WERI-Rb-1 (cell line): ENCODE measurements at places on chromosomes 2 and 18.

DNA sequence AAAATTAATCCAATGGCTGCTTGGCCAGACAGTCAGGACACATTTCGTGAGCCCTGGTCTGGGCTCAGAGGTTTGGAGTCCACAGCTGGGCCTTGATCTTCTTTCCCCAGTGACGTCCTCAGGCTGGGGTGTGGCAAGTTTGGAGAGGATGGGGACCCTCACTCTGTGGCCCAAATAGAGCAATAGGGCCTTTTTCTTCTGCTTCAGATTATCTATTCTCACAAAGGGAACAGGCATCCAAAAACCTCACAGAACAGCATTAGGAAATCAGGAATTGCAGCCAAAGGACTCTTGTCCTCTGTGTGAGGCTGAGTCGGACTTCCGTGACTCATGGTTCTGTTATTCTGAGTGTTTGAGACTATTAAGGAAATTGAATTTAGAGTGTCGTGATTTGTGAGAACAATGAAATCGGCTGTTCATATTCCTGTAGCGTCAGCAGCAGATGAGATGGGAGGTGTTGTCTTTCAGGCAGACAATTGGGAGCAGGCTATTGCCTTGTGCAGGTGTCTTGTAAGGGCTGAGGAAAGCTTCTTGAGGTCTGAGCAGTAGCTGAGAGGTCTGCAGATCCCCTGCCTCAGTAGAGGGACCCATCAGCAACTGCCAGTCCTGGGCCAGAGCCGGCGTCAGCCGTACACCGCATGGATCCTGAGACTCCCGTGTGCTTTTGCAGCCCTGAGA is 113.8 kb downstream of the SH3RF3 start:
- DNase-seq, result no peak

DNA sequence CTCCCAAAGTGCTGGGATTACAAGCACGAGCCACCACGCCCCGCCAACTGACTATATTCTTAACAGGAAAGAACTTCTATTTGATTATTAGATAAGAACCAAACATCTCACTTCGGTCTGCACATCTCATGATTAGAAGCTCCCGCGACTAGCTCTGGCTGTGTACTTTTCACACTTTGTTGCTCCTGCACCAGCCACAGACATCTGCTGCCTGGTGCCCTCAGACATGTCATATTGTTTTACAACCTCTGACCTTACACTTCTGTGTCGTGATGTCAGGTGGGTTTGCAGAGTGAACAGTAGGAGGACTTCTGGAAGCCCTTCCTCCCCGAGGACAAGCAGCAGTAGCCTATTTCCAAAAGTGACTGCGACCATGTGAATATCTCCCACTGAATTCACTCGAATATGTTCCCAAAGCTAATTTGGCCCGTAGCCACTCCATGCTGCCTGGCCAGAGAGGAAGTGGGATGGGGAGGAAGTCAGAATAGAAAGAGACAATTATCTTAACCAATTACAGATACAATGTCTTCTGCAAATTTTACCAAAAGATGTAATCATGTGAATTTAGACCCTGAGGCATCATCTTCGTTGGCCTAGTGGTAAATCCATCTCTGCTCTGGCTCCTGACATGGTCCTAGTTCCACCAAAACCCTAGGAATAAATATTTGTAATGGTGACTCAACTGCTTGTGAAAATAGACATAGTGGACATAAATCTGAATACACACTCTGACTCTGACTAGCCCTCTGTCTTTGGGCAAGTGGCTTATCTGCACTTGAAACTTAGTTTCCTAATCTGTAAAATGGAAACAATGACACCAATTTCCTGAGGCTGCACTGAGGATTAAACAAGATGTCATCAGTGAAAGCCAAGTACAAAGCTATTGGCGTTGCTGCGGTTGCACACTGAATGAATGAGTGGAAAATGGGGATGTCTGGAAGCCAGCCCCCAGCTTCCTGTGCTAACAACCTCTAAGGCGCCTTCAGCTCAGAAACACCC is 406.1 kb downstream of the LRATD1 start:
- DNase-seq, result no peak

DNA sequence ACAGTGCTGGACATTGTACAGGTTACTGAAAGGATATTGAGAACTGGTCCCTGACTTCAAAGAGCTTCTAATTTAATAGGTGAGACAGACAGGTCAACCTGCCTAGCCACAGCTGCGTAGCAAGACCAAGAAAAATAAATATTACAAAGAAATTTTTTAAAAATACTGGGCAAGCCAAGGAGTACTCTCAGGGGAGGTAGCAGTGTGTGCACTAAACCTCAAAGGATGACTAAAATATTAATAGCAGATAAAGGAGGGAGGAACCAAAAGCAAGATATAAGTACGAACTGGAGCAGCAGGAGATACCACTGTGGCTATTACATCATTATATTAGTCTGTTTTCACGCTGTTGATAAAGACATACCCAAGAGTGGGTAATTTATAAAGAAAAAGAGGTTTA is 14.9 kb downstream of the SCG2 start:
- no peak for DNase-seq

- no peak for DNase-seq
Measured at GRCh38 chr2:8158711-8159110, 523.1 kb upstream of the ID2 start.

GRCh38 chr18:77251730-77252050 is 2.0 kb downstream of the GALR1 start:
- DNase-seq, result no peak

DNA sequence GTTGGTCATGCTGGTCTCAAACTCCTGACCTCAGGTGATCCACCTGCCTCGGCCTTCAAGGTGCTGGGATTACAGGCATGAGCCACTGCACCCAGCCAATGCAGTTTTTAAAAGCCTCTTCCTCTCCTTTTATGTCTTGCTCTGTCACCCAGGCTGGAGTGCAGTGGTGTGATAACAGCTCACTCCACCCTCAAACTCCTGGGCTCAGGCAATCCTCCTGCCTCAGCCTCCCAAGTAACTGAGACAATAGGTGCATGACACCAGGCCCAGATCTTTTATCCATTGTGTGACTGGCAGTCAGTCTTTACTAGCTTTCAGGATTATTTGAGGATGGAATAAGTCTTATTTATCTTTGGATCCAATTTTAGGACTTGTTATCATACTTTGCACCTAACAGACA is 13.2 kb downstream of the KCTD18 start:
- DNase-seq, result no peak

DNA sequence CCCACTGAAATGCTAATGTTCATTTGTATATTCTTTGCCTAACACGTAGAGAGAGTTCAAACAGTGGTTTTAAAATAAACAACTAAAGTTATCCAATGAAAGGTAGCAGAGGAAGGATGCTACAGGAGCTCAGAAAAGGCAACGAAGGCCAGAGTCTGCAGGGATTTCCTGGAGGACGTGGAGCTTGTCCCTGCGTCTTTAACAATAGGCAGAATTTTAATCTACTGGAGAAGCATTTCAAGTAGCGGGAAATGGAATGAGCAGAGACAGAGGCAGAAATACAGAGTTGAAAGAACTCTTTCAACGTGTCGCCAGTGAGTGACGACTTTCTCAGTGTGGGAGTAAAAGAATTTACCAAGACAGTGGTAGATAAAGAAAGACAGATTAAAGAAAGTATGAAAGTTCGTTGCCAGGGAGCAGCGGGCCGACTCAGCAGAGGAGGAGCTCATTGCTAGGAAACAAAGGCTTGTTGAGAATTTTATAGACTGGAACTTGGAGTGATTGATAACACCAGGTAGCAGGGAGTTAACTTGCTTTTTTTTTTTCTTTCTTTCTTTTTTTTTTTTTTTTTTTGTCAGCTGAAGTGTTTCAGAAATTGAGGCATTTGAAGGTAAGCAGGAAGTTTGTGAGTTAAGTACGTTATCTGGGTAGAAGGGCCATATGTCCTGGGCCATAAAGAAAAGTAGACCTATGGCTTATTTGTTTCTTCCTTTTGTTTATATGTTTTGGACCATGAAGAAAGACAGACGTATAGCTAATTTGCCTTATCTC is 625 bp upstream of the NBAS start:
- peak; percentile 41 for DNase-seq

DNA sequence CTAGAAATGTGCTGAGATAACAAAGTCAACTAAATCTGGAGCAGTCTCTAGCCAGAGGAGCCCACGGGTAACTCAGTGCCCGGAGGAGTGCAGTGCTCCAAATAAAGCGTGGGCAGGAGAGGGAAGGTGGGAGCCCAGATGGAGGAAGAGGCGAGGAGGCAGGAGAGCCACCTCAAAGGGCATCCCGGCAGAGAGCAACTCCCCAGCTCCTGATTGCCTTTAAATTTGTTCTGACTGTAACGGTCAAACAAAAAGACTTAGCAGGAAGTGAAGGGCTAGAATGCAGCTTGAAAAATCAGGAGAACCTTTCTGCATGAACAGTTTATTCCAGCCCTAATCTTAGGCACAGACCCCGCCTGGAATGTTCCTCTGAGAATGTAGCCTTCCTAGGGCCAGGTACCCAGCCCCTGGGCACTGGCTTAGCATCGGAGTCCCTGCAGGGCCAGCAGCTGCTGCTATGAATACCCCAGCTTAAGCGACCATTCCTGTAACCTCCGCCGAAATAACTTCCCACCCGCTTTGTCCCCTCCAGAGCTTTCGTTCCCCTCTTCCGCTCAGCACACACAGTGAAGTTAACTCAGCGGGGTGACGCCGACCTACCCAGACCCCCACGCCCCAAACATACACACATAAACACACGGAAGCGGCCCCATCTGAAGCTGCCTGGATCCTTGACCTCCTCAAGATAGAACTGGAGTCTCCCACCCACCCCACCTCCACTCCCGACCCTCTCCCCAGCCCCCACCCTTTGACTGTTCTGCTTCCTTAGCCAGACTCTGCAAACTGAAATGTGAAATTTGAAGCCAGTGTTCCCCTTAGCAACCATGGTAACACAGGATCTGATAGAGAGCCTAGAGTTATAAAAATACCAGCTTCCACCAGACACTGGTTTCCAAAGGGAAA is 123.2 kb downstream of the SMAD7 start:
- peak; percentile 15 for DNase-seq

- DNase-seq, result no peak
Measured at GRCh38 chr2:37877457-37878315, 47.4 kb upstream of the RMDN2 start.

DNA sequence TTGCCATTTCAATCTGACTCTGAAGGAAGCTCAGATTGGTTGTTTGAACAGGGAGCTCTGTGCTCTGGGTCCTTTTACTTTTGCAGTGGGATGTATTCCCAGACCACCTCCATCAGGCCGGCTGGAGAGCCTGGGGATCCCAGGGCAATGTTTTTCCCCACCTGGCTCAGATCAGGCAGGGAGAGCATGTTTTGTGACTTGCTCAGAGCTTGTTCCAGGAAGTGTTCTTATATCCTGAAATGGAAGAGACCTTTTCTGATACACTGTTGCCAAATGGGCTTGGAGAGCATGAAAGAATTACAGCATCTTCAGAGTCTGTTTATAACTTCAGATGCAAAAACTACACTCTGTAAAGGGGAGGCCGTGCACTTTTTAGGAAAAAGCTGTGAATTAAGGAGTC is 56.0 kb downstream of the LIPG start:
- no peak for DNase-seq

- DNase-seq, result no peak
Measured at GRCh38 chr18:65435534-65435933, 315.3 kb upstream of the CDH7 start.

DNA sequence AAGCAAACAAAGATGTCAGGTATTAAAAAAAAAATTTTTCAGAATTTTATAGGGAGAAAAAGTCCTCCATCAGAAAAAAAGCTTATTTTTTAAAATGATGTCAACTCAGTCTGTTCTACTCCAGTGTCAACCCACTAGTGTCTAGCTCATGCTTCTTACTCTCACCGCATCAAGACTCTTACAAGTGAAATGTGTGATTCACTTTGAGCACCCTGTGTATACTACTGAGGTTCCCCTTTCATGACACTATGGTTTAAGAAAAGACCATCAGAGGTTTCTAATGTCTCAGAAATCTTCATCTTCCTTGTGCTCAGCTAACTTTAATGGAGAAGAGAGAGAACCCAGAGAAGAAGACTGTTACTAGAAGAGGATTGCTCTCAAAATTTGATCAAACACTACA is 43.4 kb downstream of the FEZ2 start:
- DNase-seq, result no peak

DNA sequence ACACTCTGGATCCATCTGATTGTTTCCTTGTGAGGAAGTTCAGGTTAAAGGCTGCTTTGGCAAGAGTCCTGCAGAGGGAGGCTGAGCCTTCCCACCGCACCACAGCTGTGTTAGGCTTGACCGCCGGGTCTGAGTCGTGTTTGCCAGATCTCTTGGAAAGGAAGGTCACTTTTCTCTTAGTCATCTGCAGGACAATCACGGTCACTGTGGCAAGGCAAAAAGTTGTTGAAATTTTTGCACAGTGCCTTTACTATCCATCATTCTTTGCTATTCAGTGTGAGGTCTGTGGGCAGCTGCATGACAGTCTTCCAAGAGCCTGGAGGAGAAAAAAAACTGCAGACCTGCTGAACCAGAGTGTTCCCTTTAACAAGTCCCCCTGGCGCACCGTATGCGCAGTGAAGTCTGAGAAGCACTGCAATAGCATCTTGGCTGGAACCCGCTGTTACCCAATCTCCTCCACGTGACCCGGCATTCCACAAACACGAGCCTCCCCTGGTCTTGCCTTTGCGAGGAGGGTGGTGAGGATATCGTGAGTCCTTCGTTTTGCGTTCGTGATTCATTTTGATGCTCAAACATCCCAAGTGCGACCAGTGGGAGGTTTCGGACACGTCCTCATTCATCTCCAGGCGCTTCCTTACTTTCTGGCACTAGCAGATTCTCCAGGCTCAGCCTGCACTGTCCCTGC is 23.0 kb downstream of the BIN1 start:
- DNase-seq, result no peak
